ENCODE measurements at places on chromosomes 1 and 21. TPM values are rescaled to one million over a fixed set of nuclear protein-coding genes. Genes with fewer than 3 reads are reported as not detected.

IVL gene
- 60.1 TPM for total RNA-seq

YOD1 gene
- total RNA-seq = 7.1 TPM

S100A7 gene
- total RNA-seq = 0.42 TPM

RHEX gene
- not detected for total RNA-seq

S100A7A gene
- not detected for total RNA-seq

PPM1J gene
- 6.4 TPM for total RNA-seq

FNDC5 gene
- not detected for total RNA-seq

GSTM3 gene
- 30.6 TPM for total RNA-seq

C8B gene
- total RNA-seq = not detected

MFN2 gene
- total RNA-seq = 90.4 TPM

ZBTB8A gene
- 5.3 TPM for total RNA-seq

HORMAD1 gene
- total RNA-seq = not detected

SLC44A5 gene
- 0.07 TPM for total RNA-seq

SYPL2 gene
- not detected for total RNA-seq

DAB1 gene
- not detected for total RNA-seq

CYP4A11 gene
- not detected for total RNA-seq

OR2T11 gene
- total RNA-seq = not detected

SPRR3 gene
- total RNA-seq = 324 TPM

S100A2 gene
- total RNA-seq = 5,324 TPM

LPGAT1 gene
- total RNA-seq = 11.1 TPM

CNR2 gene
- total RNA-seq = not detected

OR2L2 gene
- total RNA-seq = not detected

FMOD gene
- total RNA-seq = 0.05 TPM

All from airway epithelial cell (primary cell).